Right lobe of liver (tissue), 6 donors: ENCODE measurements at places on chromosomes 2 and 18. TPM values are rescaled to one million over a fixed set of nuclear protein-coding genes. Genes with fewer than 3 reads are reported as not detected.

GRCh38 chr2:39059366-39059952 is 61.4 kb downstream of the SOS1 start:
- DNase-seq, result no peak

DNA sequence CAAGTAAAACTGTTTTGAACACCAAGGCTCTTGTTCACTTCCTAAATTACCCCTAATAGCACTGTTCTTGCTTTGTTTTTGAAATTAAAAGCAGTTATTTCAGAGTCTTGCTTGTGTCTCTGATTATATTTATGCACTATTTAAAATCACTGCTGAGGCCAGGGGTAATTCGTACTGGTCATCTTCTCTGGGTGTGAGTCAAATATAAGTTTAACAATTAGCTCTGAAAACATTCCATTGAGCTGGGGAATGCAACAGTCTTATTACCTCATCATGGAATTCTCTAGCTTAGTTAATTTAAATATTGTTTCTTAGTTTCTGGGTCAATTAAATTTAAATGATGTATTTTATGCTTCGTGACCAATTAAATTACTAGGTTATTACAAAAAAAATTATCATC is 135.0 kb downstream of the MEIS1 start:
- no peak for DNase-seq

DNA sequence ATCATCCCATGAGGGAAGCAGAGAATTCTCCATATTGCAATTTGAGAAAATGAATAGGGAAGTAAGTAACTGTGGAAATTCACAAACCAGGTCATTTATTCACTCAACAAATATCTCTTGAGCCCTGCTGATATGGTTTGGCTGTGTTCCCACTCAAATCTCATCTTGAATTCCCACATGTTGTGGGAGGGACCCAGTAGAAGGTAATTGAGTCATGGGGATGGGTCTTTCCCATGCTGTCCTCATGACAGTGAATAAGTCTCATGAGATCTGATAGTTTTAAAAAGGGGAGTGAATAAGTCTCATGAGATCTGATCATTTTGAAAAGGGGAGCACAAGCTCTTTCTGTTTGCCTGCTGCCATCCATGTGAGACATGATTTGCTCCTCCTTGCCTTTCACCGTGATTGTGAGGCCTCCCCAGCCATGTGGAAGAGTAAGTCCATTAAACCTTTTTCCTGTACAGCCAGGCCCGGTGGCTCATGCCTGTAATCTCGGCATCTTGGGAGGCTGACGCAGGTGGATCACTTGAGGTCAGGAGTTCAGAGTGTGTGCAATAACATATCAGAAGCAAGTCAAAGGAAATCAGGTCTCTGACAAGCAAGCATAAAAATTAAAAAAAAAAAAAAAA is 193.2 kb downstream of the NDUFA10 start:
- no peak for DNase-seq

GRCh38 chr2:223820549-223820948 is 16.8 kb downstream of the AP1S3 start:
- no peak for DNase-seq

GRCh38 chr2:240453461-240454105 is 18.1 kb downstream of the GPC1 start:
- DNase-seq, result peak; percentile 37

DNA sequence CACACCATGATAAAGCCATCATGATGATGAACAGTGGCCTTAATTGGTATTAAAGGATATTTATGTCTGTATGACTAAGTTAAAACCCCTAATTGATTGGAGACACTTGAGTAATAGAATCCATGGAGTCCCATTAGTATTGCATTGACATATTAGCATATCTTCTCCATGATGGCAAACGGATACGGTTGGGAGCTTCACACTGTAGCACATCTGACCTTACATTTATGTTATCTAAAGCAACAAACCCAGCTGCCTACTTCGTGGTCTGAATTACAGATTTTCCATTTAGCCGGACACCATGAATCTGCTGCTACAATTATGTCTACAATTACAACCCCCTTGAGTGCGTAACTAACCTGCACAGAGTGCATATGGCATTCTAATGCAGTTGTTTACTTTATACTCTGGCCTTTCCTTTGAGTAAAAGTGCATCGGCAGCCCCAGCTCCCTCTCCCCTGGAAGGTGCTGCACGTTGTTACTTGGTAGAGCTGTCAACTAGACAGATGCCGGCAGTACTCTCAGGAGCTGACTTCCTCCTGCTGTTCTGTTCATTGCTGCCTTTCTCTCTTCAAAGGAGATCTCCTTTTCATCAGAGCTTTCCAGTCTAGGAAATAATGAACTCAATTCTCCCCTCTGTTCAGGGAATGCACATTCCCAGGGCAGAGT is 92.1 kb downstream of the LRRC30 start:
- DNase-seq, result no peak

IL36A gene
- not detected for total RNA-seq

GRCh38 chr2:45771261-45771660 is 119.8 kb downstream of the PRKCE start:
- DNase-seq, result peak; percentile 42

DNA sequence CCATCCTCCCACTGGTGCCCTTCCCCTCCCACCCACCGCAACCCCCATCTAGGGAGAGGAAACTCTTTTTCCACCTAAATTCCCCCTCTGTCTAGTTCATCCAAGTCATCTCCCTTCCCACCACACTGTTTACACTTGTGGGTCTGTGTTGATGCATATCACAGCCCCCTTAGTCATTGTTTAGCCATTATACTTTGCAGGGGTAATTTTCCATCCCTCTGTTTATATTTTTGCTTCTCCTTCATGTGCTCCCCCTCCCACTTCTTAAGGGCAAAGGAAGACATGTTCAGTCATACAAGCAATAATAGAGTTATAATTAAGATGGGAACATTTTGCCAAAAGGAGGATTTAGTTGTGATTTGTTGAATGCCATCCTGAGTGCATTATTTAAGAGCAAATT is 187.8 kb upstream of the TNP1 start:
- DNase-seq, result no peak

GRCh38 chr2:239194731-239195317 is 206.0 kb downstream of the HDAC4 start:
- DNase-seq, result peak; percentile 45

- DNase-seq, result no peak
Measured at GRCh38 chr18:78130232-78131195, 849.1 kb upstream of the SALL3 start.

GRCh38 chr2:200968735-200969134 is 5.3 kb upstream of the ORC2 start:
- DNase-seq, result no peak

GRCh38 chr2:126703311-126703710 is 47.4 kb downstream of the GYPC start:
- DNase-seq, result no peak

GRCh38 chr2:84792856-84793522 is 87.9 kb downstream of the TRABD2A start:
- DNase-seq, result no peak

DNA sequence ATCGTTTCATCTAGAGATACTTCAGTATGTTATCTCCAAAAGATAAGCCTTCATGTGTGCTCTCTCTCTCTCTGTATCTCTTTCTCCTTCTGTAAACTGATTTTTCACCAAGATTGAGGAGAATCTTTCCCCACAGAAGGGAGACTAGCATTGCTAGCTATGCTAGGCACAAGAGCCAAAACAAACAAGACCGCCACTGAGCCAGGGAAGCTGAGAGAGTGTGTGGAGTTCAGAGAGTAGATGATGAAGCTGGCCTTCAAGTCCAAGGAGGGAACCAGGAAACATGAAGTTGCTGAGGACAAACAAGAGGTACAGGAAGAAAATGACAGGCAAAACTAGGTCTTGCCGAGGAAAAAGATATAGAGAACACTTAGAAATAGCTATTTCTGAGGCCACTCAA is 23.4 kb downstream of the DAPL1 start:
- DNase-seq, result no peak

DNA sequence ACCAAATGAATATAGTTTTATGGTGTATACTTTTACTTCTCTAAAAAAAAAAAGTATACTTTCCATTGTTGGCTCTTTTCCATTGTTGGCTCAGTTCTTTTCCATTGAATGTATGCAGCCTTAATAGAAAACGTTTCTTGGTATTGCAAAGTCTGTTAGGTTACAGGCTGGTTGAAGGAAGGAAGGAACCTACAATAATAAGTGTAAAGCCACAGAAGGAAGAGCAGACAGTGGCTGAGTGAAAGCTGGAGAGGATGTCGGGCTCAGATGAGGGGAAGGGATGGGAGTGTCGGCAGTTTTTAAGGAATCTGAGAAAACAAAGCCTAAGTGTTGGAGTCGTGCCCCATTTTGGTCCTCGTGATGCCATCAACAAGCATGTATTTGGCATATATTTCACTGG is 6.8 kb downstream of the COPS8 start:
- DNase-seq, result no peak

DNA sequence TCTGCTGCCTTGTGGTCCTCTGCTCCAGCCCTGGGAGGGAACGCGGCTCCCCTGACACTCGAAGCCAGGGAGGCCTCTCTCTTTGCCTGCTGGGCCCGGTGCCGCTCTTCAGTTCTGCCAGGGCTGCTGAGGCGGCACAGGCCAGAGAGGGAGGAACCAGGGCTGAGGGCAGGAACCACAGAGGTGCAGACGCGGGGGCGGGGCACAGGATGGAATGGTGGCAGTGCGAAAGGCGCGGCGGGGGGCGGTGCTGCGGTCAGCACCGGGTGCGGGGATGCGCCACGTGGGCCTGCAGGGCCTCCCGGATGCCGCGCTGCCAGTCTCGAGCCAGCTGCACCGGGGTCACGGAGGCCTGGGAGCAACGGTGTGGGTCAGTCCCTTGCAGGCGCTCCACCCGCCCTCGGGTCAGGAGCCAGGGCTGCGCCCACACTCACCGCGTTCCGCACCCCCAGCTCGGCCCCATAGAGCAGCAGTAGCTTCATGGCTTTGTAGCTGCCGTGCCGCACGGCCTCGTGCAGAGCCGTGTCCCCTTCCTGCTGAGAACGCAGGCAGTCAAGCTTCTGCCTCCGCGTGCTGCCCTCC is 4.4 kb downstream of the ANKRD23 start:
- DNase-seq, result no peak

DNA sequence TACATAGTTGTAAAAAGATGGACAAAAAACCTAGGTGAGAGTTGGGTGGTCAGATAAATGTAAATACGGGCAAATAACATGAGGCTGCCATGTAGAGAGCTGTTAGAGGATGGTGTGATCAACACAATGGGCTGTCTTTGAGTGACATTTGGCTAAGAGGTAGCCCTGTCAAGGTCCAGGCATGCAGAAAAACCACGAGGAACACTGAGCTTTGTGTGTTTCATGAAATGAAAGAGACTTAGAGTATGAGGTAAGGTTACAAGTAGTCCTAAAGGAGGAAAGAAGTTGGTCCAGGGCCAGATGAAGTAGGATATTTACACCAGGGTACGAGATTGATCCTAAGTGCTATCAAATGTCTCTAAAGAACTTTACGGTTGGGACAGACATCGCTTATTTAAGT is 160.9 kb downstream of the RDH14 start:
- DNase-seq, result no peak

DNA sequence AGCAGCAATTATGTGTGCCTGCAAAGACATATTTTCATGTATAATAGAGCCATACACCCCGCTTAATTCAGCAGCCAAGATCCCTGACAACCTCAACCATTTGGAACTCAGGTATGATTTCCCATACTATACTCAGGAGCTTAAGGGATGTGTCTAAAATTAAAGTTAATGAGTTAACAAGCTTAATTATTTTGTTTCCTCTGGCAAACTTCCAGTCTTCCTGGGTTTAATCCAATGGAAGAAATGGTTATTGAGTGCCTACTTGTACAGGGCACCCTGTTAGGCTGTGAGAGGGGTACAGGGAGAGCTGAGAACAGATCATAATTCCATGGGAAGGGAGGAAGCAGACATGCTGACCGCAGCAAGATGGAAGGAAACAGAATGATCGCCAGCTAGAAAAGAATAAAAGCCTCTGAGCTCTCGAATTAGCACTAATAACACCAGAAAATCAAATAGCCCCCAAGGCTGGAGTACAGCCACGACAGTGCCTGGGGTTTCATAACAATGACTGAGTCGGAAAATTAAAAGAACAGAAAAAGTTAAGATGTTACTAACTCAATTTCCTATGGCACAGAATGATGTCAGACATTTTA is 20.8 kb upstream of the CEP68 start:
- no peak for DNase-seq

PRSS56 gene
- not detected for total RNA-seq

GRCh38 chr2:55490554-55490953 is 29.0 kb upstream of the CFAP36 start:
- no peak for DNase-seq

DNA sequence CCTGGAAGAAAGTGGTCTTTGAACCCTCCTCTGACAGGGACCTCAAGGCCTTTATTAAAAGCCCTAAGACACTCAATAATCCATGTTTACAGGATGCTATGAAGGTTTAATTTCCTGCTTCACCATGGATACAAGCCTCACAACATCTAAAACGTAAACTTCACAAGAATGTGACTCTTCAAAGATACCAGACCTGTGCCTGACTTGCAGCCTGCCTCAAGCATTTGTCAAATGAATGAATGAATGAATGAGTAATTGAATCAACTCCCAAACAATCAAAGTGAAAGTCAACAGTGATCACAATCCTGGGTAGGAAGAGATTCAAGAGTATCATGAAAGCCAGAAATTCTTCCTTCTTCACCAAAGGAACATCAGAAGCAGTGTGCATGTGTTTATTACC is 30.4 kb downstream of the KLF7 start:
- DNase-seq, result no peak

FZD7 gene
- 0.48 TPM for total RNA-seq

DNA sequence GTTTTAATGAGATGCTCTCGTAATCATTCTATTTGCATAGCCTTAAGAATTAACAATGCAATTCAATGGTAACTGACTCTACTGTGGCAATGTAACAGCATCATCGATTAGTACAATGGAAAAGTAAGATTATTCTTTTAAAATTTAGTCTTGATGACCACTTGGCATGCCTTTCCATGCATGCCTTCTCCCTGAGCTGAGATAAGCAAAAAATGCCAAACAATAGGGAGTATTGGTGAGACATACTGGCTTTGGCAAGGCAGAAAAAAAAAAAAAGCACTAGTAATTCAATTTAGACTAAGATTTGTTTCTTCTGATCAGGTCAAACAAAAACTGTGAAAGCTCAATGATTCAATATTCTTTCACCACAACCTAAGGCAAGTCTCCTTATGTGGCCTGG is 110.8 kb upstream of the TRIB2 start:
- no peak for DNase-seq

DNA sequence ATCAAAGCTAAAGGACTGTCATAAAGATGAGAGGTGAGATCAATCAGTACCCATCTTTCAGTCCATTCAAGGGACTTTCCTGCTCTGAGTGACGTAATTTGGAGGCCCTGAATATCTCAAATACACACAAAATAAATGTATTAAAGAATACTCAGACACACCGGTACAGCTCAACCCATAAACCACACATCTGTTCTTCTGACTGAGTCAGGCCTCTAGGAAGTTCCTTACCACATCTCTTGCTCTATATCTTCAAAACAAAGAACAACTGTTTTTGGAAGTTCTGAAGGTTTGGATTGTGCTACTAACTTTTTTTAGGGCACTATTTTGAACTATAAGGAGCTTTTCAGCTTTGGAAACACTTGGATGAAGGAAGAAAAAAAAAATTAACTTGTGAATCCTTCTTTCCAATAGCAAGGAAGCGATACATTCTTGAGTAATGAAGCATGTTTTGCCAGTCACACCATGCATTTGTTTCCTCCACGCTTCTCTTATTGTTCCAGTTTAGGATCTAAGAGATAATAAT is 866.5 kb upstream of the VRK2 start:
- no peak for DNase-seq

DES gene
- 1.9 TPM for total RNA-seq

GRCh38 chr2:64629329-64629781 is 24.4 kb downstream of the SERTAD2 start:
- DNase-seq, result peak; percentile 51

GRCh38 chr2:142591420-142591819 is 286.0 kb upstream of the KYNU start:
- DNase-seq, result no peak
